H1 (cell line): ENCODE measurements at places on chromosomes 4 and X.

GRCh38 chrX:148813422-148813821 lies 313.0 kb downstream of the AFF2 start:
- DNase-seq = no peak

DNA sequence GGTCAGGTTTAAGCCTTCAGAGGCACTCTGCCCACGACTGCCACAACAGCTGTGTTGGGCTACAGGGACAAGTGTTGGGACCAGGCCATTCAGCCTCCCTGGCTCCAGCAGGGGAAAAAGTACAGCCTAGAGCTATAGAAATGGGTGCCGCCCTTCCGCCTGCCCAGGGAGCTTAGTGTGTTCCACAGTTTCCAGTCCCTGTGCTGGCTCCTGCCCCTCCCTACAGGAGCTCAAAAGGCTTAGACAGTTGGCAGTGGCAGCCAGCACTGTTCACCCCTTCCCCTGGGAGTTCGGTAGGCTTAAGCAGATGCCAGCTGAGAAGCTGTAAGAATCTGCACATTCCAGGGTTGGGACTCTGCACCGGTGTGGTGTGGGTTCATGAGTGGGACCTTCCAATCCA lies 408.2 kb upstream of the INTU start:
- DNase-seq = no peak

DNA sequence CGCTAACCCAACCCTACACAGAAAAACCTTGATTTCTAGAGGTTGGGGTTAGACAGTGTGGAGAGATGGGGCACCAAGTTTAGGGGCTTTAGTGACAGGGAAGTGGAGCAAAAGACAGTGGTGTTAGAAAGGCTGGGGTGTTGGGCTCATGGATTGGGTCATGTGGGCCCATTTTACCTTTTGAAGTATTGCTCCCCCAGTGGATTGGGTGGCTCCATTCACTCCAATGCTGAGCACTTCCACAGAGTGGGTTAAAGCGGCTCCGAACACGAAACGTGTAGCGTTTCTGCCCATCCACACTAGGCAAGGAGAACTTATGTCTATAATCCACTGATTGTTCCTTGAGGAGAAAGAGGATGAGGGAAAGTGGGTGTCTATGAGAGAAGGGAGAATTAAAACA lies 2.3 kb downstream of the IL2RG start:
- DNase-seq = no peak

DNA sequence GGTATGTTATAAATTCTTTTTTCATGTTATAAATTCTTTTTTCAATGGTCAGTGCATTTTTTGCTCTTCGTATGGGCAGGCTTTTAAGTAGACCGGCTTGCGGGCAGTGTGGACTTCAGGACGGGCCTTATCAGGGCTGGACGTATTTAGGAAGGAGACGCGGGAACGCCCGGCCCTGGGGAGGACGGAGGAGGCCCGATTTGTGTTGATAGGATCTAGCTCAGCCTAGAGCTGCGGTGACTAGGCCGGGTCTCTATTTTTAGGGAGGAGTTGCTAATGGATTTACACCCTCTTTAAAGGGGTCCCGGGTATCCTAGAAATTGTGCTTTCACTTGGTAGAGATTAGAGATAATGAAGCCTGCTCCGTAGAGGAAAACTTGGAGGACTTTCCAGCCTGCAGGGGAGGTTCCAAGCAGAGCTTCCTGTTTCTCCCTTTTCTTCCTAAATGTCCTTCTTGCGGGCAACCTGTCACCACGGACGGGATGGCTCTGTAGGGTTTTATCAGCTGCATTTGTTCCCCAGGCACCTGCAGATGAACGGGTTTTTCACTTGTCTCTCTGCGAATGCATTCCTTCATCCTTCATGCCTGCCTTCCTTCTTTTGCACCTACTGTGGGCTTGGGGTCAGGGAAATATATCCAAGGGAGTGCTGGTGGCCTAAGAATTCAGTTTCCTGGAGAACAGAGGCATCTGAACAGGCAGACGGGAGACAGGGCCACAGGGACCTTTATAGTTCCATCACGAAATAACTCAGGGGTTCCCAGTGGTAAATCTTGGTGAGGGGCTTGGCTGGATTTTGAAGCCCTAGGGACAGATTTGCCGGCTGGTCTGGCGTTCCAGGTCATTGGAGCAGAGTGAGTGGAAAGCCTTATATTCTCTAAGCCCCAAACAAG lies 1.4 kb downstream of the CD99 start:
- DNase-seq = no peak

GRCh38 chr4:130747842-130748241 lies 1651.9 kb downstream of the C4orf33 start:
- no peak for DNase-seq

- DNase-seq = no peak
Observed at GRCh38 chr4:33090910-33091309, 2370.7 kb downstream of the PCDH7 start.

- no peak for DNase-seq
Observed at GRCh38 chr4:29277381-29277780, 1442.8 kb upstream of the PCDH7 start.

DNA sequence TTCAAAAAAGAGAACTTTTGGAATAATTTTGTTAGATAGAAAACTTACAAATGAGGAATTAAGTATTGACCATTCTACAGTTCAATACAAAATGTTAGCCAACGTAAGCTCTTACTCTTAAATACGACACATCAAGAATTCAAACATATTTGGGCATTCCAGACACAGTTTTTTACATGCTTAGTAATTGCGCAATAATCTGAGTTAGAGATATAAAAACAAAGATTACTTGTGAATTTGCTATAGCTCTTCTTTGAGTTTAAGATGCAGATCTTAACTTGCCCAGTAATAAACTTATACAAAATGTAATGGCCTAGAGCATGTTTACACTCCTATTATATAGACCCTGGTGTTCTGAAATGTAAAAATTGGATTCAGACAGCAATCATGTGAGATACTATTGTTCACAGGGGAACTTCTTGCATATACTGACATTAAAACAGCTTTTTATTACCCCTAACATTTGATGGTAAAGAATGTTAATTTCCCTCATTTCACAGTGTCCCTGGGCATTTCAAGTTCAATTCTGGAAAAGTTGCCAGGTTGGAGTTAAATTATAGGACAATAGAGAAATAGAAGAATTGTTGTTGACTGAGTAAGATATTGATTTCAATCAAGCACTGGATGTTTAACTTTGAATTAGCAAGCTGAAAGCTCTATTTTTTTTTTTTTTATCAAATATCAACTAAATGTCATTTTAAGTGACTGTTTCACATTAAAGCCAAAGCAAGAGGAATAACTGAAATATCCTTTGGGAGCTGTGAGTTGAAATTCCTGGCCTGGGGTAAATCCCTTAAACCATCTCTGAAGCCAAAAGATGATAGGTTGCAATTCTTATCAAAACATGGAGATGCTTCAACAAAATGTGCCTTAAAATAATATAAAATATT lies 910 bp downstream of the HPGDS start:
- DNase-seq = no peak

GRCh38 chr4:141294306-141294705 lies 73.6 kb downstream of the ZNF330 start:
- no peak for DNase-seq

DNA sequence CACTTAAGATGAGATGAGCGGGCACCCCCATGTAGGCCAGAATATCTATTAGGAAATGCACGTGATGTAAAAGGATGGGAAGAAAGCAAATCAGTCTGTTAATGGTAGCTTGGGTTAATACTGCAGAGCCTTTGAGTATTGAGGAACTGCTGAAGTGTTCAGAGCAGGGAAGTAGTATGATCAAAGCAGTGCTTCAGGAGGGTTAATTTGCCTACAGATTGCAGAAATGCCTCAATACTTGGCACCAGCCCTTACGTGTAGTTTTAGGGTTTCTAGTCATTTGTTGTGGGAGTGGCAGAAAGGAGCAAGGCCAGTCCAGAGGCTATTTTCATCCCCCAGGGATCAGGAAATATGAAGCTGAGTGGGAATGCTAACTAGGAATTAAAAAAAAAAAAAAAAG lies 19.7 kb downstream of the ZFX start:
- DNase-seq = no peak
